ENCODE measurements at places on chromosomes 5 and 9. TPM values are rescaled to one million over a fixed set of nuclear protein-coding genes. Genes with fewer than 3 reads are reported as not detected.

DNA sequence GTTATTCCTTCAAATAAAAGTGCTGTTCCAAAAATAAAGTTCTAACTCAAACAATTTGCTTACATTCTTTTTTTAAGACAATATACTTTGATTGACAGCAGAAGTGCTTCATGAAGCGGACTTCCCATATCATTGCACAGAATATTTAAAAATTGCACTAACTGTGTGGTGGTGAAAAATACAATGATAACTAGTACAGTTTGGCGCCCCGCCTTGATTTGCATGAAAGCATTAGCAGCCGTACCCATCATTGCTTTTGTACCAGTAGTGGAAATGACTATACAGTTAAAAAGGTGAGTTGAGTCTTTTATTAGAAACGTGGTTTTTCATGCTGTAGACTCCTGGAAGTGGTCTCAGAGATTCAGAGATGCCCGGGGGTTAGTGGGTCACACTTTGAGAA is 69.5 kb upstream of the MAP3K1 start:
- DNase-seq: no peak

DNA sequence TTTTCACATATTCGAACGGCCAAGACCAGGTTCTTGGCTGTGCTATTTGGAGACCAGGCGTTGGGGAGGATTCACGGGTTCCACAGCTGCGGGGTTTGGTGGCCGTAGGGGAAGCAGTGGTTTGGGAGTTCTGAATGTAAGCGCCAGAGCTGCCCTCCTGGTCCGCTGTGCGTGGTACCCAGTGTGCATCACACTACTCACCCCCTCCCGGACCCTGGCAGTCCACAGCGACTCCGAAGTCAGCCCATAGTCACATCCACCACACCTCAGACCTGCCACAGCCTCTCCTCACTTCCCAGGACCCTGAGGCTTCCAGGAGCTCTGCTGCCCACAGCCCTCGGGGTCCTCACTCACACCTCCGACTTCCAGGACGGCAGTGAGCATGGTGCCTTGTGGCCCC is 26.8 kb downstream of the AMBP start:
- no peak for DNase-seq

DNA sequence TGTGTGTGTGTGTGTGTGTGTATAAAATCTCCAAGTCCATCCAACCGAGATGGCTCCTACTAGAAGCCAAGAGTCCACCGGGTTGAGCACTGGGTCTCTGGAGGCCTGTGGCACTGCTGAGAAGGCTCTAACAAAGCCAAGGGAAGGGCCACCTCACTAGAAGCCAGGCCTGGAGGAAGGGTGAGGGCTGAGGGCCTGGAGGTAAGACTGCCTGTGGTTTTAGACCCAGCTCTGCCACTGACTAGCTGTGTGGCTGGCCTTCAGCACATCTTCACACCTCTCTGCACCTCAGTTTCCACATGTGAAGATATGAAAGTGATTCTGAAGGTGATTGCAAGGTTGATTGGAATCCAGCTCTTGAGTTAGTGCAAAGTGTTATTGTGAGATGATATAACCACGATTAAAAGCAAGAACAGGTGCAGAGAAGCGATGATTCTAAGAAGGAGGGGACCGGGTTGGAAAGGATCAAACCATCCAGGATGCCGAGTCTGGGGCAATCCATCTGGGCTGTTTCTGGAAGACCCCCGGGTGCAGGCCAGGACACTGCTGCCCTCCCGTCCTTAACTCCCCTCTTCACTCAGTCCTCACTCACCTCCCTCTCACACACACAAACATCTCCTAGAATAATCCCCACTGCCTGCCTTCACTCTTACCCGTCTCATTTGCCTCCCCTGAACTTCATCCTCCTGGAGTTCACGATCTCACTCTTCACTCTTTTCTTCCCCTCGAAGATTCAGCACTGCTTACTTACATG is 2.3 kb downstream of the IL4 start:
- no peak for DNase-seq

DNA sequence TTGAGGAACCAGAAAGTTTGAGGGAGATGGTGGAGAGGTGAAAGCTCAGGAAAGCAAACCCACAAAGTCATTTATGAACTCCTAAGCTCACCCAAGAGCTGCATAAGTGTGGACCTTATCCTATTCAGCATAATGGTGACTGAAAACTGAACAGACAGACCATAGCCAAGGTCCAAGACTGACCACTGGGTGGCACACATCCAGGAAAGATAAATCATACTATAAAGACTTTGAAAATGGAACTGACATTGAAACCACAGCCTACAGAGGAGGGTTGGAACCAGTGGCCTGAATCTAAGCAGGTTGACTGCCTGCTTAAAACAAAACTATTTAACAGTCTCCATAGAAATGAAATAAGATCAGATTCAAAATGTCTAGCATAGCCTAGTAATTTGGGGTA is 121.0 kb upstream of the RGS7BP start:
- DNase-seq: peak; percentile 19

DNA sequence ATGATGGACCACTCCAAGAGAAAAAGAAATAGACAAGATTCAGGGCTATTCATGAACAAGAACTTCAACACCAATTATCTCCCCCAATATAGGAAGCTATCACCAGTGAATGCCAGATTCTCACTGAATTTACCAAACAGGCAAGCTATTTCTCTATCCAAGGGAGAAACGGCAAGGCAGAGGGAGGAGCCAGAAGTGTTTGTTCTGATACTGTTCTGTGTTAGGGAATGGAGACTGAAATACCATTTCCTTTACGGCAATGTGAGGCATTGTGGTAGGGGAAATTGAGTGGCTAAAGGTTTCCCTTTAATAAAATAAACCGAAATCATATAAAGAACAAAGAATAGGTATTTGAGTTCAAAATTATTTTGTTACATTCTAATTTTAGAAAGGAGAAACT is 68.0 kb upstream of the ALDH1A1 start:
- DNase-seq: no peak

DNA sequence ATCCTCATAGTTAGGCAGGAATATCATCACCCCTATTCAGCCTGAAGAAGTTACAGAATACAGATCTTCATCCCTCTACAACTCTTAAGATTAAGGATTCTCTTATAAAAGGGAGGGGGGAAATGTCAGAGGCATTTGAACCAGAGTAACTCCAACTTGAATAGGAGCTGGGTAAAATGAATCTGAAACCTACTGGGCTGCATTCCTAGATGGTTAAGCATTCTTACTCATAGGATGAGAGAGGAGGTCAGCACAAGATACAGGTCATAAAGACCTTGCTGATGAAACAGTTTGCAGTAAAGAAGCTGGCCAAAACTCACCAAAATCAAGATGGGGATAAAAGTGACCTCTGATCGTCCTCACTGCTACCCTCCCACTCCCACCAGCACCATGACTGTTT is 14.4 kb downstream of the FREM1 start:
- no peak for DNase-seq

DNA sequence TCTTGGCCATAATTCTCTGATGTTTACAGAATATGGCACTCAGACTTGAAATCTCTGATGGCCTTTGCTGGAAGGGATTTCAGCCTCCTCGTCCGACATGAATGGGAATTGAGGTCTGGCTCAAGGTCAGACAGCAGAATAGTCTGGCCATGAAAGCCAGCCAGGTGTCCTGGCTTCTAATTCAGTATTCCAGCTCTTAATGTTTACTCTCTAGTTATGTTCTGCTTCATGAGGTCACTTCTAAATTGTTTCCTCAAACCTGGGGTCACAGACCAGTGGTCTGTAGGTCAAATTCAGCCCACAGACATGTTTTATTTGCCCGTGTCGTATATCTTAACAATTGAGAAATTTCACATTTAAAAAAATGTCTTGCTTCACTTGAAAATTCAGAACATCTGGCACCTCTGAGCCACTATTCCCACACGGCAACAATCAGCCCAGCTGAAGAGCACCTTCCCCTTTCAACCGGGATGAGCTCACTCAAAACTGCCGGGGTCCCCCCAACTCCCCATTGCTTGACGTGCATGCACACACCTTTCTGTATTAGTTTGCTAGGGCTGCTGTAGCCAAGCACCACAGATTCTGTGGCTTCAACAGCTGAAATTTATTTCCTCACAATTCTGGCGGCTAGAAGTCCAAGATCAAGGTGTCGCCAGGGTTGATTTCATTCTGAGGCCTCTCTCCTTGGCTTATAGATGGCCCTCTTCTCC is 243.5 kb downstream of the ENC1 start:
- no peak for DNase-seq

DNA sequence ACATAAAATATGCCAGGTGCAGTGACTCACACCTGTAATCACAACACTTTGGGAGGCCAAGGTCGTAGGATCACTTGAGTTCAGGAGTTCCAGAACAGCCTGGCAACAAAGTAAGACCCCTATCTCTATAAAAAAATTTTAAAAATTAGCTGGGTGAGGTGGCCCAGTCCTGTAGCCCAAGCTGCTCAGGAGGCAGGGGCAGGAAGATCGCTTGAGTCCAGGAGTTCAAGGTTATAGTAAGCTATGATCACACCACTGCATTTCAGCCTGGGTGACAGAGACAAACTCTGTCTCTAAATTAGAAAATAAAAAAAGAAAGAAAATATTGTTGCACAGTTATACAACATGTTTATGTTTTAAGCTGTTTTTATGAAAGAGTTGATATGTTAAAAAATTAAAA is 6.8 kb downstream of the CENPK start:
- no peak for DNase-seq

DNA sequence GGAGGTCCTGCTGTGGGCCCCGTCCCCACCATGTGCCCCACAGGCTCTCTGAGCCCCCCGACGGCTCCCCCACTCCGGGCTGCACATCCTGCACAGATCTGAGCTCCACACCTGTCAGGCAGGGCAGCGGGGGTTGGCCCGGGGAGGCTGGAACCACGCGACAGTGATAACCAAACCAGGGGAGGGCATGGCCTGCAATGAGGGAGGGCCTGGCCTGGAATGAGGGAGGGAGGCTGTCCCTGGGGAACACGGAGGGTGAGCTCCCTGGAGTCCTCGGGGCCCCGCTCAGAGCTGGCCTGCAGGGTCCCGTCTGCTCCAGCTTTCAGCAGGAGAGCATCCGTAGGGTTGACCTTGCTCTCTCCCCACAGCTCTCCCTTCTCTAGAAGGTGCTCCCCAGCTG is 30.5 kb downstream of the SLC9A3 start:
- no peak for DNase-seq

DNA sequence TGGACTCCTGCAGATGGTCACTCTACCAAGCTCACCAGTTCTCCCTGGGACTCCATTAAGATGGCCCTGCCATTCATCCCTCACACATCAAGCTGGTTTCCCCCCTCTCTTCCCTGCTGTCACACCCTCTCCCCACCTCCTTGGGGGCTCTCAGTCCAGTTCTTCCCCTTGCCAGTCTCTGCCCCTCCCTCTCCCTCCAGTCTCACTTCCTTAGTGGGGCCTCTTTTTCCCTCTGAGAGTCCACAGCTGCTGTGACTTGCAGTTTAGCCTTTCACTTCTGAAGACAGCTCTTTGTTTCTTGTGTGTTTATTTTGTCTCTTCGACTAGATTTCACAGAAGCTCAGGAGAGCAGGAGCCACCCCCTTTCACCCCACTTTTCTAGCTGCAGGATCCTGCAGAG is 10.5 kb downstream of the DOCK2 start:
- DNase-seq: no peak

DNA sequence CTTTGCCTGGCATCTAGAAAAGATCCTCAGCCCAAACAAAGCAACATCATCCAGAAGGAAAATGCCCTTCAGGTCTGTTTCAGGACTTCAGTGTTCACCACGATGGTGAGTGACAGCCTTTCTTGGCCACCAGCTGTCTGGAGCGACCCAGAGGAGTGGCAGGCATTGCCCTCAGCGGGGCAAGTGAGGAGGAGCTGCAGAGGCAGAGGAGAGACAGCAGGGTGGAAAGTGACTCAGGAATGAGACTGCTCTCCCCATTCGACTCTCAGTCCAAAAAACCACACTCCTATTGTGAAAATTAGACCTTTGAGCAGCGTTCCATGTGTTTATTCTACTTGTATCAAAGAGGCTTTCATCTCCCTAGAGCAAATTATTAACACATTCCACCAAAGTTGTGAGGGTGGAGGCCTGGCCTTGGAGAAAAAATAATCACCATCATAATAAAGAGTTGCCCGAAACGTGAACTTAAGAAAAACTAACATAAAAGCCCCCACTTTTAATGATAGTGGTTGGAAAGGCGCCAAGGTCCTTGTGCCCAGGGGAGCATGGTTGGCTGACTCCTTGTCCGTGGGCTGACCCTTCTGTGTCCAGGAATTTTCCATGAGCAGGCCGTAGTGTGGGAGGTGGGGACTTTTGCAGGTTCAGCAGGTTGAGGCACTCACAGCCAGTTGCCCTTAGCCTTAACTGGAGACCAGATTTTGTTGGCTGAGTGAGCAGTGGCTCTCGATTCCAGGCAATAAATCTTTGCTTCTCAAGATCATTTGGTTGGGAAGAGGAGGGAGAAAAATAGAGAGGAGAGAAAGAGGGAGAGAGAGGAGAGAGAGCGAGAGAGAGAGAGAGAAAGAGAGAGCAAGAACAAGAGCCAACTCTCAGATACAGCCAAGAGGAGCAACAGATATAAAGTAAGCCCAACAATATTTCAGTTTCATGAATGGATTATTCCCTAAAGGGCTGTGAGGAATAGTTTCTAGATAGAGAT is 125.9 kb upstream of the ANKRD55 start:
- DNase-seq: peak; percentile 71

DNA sequence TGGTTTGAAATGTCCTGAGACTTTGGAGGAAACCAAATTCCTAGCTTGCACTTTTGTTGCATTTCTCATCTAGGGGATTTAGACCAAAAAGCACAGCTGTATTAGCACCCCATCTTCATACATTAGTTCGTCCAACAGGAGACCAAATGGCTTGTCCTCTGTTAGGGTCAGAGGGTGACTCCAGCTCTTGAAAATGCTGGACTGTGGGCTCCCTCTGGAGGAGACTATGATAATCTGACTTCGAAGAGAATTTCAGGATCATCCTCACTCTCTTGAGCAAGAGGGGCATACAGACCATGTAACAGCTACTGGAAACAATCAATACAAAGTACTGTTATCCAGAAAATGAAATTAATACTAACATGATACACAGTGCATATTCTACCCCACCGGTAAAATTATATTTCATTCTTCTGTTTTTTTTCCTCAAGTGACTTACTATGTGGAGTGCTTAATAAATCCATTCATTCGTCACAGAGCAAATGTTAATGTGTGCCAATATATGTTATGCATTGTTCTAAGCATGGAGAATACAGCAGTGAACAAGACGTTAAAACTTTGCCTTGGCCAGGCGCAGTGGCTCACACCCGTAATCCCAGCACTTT is 63.7 kb upstream of the PPP2CA start:
- DNase-seq: peak; percentile 75

- no peak for DNase-seq
Measured at GRCh38 chr9:103533318-103533717, 538.2 kb downstream of the CYLC2 start.

GRCh38 chr5:72152545-72152944 is 45.3 kb downstream of the MAP1B start:
- DNase-seq: no peak

GRCh38 chr9:135903358-135903656 is 4.0 kb downstream of the CAMSAP1 start:
- DNase-seq: no peak

Gene TEK
- 0.04 TPM for polyA plus RNA-seq

Gene B4GALT7
- polyA plus RNA-seq: 18.2 TPM

Gene IFNA2
- not detected for polyA plus RNA-seq

Gene ABCA1
- 3.6 TPM for polyA plus RNA-seq

Gene IL33
- 0.72 TPM for polyA plus RNA-seq

Gene PALM2AKAP2
- 0.04 TPM for polyA plus RNA-seq
